H4 (cell line): ENCODE measurements at places on chromosomes 3 and 15. TPM values are rescaled to one million over a fixed set of nuclear protein-coding genes. Genes with fewer than 3 reads are reported as not detected.

The LMOD3 gene
- not detected in 2 replicates for total RNA-seq

The ITGB5 gene
- total RNA-seq, result 189 and 223 TPM in 2 replicates

The RIOX2 gene
- total RNA-seq, result 25.3 and 32.6 TPM in 2 replicates

The ACKR2 gene
- not detected in 2 replicates for total RNA-seq

DNA sequence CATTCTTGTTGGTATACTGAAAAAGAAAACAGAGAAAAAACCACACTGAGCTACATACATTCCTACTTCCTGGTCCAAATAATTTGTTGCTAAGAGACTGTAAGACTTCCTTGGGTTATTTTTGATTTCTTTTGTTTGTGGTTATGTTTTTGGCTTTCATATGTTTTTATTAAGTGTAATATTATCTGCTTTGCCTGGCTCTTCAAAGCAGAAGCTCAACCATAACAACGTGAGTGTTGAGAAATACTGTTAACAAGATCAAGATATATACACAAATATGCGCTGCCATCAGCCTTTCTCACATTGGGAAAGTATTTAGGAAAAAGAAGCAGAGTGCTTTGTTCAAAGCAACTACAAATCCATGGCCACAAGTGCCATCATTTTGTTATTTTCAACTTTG, 556.2 kb upstream of the CBLB start:
- DNase-seq, result peak; percentile 80

DNA sequence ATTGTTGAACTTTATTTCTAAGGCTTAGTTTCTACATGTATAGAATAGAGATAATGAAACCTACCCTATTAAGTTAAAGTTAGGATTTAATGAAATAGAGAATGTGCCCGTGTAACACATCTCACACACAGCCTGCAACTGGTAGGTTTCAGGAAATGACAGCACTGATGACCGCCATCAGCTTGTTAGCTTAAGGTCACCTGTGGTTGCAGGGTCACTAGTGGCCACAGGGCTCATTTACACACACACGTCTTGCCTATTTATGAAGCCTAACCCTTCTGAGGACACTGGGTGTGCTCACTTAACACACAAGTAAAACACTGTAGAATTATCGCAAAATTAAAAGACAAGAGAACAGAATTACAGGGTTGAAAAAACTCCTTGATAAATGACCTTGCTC, 20.1 kb downstream of the CHRM5 start:
- DNase-seq, result no peak

- DNase-seq, result no peak
Observed at GRCh38 chr3:10320320-10320677, 613 bp downstream of the SEC13 start.

DNA sequence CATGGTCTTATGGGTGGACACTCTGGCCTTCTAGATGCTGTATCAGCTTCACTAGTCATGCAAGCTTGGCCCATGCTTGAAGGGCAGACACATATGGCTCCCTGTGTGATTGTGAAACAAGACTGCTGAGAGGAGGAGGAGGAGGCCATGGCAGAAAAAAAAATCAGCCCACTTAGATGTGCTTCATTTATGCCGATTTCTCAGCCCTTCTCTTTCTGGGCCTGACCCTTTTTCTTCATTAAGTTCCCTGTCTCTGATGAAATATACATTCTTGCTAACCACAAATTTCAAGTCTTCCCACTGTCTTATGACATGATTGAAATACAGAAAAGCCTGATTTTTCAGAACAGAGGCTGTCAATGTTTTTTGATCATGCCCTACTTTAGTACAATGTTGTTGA, 213.0 kb upstream of the FEZF2 start:
- no peak for DNase-seq

- DNase-seq, result no peak
Observed at GRCh38 chr3:123682302-123682701, 97.4 kb upstream of the HACD2 start.

DNA sequence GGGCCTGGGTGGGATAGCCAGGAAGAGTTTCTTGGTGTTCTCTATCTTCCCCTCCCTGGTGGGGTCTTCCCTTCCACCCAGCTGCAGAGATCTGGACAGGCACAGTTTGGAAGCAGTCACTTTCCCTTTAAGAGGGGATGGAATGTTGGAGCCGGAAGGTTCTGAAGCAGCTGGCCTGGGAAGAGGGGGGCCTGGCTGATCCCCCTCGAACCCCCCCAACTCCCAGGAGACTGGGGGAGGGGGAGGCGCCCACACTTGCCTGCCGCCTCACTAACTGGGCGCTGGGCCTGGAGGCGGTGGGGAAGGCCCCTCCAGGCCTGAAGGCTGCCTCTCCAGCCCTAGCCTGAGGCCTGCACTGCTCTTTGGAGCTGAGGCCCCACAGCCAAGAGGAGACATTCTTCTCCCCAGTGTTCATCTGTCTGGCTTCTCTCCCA, 1.4 kb downstream of the DVL3 start:
- no peak for DNase-seq

- no peak for DNase-seq
Observed at GRCh38 chr3:24288496-24289236, 206.0 kb downstream of the THRB start.

- no peak for DNase-seq
Observed at GRCh38 chr15:50823281-50823680, 57.8 kb upstream of the SPPL2A start.

DNA sequence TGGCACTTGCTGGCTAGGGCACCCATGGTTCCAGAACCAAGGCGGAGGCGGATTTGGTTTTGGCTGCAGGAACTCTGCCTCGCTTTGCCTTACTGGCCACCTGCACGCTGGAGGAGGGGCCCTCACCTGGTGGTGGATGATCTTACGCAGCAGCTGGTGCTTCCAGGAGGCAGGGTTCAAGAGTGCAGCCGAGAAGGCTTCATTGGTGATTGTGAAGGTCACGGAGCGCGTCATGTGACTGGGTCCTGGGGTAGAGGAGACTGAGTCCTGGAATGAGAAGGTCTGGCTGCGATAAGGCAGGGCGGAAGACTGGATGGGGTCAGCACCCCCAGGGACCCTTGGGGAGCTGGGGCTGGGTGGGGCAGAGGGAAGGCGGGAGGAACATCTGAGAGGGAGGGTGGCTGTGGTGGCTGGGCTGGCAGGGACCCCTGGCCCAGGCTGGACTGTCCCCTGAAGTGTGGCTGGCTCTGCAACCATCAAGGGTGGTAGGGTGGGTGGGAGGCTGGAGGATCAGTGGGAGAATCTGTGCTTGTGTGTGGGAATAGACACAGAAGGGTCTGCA, 25.8 kb upstream of the GOLGA6C start:
- no peak for DNase-seq

GRCh38 chr3:4006288-4006687, 207.1 kb downstream of the LRRN1 start:
- peak; percentile 80 for DNase-seq

DNA sequence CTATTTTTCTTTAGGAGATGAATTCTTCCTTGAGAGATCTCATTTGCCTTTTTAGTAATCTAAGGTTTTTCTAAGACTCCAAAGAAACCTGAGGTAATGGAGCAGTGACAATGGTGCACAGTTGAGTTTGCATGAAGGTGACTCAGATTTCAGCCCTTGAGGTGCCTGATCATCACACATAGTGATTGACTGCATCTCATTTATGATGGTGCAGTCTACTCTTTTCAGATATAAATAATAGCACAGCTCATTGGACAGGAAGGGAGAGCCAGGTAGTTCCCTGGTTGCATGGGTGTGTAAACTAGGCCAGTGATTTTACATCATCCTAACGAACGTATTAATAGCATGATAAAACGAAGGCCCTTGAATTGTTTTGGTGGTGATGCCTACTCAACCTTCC, 86.1 kb upstream of the SAMMSON start:
- DNase-seq, result no peak
